ENCODE measurements at places on chromosomes 7 and 10. TPM values are rescaled to one million over a fixed set of nuclear protein-coding genes. Genes with fewer than 3 reads are reported as not detected.

- DNase-seq: no peak
Observed at GRCh38 chr7:73893342-73894101, 32.6 kb downstream of the TMEM270 start.

DNA sequence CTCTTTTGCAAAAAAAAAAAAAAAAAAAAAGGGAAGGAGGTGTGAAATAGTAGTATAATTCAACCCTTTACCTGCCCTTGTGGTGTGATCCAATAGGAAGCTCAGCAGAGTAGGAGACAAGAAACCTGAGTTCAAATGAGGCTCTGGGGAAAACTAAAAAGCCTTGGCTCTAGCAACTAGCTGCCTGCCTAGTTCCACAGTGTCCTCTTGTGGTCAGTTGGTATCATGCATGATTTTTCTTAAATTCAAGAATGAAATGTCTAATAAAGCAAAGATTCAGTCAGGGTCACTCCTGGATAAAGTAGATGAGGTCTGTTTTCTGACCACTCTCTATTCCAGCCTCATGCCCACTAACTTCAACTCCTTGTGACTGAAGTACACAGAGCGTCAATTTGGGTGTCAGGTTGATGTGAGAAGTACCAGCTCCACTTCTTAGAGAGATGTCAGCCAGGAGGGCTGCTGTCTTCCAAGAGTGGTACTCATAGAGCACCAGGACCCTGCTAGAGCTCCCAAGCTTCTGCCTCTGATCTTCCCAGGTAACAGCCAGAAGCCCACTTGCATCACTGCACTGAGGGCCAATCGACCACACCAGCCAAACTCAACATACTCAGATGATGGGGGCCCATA is 10.5 kb downstream of the LSM5 start:
- peak; percentile 26 for DNase-seq

DNA sequence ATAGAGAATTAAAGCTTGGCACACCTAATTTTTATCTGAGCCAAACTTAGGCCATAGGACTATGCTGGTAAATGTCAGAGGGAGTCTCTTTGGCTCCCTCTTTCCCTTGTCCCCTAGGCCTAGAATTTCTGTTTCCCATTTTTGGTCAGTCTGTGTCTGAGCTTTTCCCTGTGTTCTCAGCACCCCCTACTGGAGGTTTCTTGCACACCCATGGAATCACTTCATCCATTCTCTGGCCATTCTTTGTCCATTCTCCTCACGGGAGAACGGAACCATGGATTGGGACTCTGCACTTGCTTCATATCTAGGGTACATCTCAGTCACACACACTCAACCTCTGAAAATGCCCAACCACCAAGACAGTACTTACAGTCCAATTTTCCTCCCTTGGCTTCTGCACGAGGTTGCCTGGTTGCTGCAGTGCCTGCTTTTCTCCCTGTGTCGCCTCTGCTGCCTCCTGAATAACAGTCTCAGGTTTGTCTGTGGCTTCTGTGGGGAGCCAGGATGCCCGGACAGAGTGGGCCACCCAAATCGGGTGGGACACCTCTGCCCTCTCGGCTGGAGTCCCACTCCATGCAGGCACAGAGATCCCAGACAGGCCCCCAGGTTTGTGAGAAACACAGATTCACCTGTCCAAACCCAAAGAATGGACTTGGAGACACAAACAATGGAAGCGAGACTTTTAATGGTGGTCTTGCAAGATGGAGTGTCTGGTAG is 35.1 kb upstream of the DNAH11 start:
- DNase-seq: peak; percentile 22

GRCh38 chr7:47942132-47942531 is 6.1 kb downstream of the PKD1L1 start:
- DNase-seq: no peak

GRCh38 chr10:86343761-86344160 is 22.8 kb downstream of the GRID1 start:
- DNase-seq: no peak

DNA sequence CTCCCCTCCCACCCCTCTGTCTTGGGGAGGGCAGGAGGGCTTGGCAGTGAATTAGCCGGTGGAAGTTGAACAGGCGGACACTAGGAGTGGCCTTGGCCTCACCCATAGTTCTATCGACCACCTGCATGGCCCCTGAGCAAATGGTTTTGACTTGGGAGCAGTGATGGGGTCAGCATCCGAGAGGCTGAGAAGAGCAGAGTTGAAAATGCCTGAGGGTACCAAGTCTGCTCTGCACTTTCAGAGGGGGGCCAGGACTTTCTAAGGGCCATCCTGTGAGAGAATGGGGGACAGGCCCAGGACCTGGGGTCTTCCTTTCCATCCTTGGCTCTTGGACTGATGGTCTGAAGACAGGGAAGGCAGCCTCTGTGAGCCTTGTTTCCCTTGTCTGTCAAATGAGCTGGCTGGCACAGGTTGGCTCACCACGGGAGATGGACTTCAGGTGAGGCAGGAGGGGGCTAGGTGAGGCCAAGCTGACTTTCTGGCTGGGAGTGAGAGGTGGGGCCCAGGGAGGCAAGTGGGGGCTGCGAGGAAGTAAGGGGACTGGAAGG is 29.4 kb downstream of the CDH23 start:
- DNase-seq: no peak

DNA sequence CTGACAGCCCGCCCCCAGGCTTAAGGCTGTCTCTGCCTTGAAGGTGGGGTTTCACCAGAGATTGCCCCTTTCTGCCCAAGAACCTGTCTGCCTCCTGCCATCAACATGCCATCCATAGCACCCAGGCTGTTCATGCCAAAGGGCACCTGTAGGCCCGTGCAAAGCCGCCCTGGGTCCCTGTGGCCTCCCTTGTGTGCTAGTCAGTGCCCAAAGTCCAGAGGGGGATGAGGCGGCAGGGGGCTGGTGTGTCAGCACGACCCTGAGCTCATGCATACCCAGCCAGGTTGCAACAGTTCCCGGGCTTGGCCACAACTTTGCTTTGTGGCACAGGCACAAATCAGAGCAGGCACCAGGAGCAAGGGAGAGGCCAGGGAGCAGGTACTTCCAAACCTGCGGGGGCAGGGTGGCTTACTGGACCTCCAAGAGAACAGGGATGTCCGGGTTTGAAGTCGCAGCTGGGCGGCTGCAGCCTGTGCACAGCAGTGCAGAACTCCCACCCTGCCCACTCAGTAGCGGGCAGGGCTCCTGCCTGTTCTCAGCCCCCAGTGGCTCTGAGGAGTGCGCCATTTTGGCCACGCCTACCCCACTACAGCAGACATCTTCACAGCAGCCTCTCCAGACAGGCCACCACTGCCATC is 671.1 kb upstream of the GRM3 start:
- DNase-seq: no peak

DNA sequence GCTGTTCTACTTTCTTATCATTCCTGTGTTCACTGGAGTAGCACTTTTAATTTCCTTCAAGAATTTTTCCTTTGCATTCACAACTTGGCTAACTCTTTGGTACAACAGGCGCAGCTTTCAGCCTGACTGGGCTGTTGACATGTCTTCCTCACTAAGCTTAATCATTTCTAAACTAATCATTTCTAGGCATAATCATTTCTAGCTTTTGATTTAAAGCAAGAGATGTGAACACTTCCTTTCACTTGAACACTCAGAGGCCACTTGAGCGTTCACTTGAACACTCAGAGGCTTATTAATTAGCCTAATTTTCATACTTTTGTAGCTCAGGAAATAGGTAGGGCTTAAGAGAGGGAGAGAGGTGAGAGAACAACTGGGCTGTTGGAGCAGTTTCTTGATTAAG is 15.9 kb downstream of the C10orf90 start:
- DNase-seq: no peak

DNA sequence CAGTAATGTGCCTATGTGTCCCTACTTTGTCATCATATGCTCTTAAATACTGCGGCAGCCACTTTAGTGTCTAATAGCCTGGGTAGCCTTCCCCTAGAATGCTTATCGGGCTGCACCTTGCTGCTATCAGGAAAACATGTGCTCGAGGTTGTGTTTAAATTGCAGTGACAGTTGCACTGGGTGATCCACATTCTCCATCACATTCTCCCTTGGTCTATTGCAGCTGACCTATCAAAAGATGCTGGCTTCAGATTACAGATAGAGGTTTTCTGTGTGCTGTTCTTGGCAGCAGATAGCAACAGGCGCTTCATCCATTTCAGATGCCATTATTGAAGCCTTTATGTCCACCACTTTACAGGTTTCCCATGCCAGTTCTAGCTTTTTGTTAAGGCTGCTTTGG is 130.1 kb upstream of the MDFIC start:
- no peak for DNase-seq

DNA sequence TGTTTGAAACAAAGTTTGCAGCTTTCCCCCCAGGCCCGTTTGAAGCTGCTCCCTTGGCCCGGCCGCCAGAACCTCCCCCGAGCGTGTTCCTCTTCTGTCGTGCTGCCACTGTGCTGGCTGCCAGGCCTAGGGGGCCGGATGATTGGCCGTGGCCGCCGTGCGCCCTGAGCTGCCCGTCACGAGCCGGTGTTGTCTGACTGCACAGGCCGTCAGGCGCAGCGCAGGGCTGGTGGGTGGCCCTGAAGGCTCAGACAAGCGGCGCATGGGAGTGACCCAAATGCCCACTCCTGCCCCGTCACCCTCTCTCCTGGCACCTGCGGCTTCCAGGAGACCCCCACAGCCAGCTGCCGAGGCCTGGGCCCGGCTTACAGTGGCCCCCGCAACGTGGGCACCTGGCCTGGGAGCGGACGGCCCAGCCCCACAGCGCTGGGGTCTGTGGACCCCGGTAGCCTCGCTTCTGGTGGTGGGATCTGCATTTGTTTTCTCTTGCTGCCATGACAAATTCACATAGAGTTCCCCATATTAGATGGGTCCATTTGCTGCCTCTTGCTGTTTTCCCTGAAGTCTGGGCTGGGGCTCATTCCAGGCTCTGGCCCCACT is 13.1 kb downstream of the JAKMIP3 start:
- no peak for DNase-seq

MYOF gene
- 1.4 TPM for total RNA-seq

GARIN1A gene
- total RNA-seq: 0.48 TPM

MMD2 gene
- not detected for total RNA-seq

ICA1 gene
- total RNA-seq: 1.5 TPM

CUX1 gene
- total RNA-seq: 34.7 TPM
